ENCODE measurements at places on chromosomes 4 and X.

DNA sequence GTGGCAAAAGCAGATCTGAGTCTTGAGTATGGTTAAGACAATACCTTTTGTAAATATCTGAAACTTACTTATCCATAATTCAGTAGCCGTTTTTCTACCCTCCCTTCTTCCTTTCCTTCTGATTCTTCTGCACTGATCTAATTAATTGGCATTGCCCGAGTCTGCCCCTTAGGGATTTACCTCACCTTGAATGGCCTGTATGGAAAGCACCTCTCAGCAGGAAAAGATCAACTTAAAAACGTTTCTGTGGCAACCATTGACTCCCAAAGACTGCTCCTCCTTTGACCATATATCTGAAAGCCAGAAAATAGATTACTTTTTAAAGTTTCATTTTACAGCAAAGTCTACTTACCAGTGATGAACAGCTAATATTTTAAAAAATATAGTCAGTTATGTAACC, 496.5 kb upstream of the LCORL start:
- no peak for DNase-seq

GRCh38 chr4:120319046-120319767, 252.6 kb upstream of the MAD2L1 start:
- no peak for DNase-seq

GRCh38 chr4:72314869-72315268, 254.2 kb downstream of the ADAMTS3 start:
- DNase-seq = no peak

- DNase-seq = no peak
These were observed 51.1 kb downstream of the RPS6KA3 start for GRCh38 chrX:20215565-20215964.
